NCI-H1417 (cell line): ENCODE measurements at places on chromosomes 5 and 9.
A peak's percentile ranks its signal among the peaks of the same experiment; 100 is the strongest.

- no peak for DNase-seq
These were observed 134.0 kb upstream of the RASEF start for GRCh38 chr9:83196946-83197345.

DNA sequence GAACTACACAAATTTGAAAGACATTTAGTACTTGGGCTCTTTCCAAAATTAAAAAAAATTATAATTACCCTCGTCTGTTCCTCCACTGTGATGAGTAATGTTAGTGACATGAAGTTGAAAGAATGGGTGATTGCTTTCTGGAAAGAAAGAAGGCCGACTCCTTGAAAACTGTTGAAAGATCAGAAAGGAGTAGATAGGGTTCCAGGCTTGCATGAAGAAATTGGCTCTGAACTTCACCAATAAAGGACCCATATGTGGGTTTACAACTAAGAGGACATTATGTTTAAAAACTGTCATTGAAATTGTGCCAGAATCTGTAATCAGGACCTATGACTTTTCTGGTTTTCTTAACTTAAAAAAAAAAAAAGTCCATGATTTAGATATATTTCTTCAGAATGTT, 20.7 kb upstream of the MOCS2 start:
- DNase-seq = no peak

GRCh38 chr9:33393581-33393980, 8.8 kb downstream of the AQP7 start:
- DNase-seq = no peak

DNA sequence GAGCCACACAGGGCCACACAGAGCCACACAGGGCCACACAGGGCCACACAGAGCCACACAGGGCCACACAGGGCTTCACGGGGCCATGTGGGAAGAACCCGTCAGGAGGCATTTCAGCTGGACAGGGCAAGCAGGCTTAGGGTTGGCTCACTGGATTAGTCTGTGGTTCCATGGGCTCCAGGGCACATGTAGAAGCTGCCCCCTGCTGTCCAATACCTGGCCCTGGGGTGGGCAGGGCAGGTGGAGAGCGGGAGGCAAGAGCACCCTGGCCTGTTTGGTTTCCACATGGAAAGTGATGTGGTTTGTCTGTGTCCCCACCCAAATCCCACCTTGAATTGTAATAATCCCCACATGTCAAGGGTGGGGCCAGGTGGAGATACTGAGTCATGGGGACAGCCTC, 16.4 kb upstream of the LPCAT1 start:
- no peak for DNase-seq

- no peak for DNase-seq
These were observed 3.2 kb upstream of the BTNL9 start for GRCh38 chr5:181036816-181037364.

GRCh38 chr5:114702136-114702535, 340.3 kb downstream of the KCNN2 start:
- no peak for DNase-seq

DNA sequence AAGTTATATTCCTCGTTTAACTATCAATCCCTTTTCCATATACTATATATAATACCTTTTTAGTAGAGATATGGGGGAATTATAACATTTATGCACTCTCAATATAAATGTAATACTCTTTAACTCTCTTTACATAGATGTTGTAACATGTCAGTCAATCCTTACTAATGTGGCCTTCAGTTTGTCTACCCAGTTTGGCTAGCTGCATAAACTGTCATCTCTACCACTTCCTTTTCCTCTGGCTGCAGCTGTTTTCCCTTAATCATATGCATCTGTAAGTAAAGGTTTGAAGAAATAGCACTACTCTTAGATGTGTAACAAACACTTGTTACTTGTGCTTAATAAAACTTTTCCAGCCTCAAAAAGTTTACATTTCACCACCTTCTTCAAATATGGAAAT, 13.4 kb downstream of the ABHD17B start:
- DNase-seq = no peak

GRCh38 chr5:75668977-75669689, 48.1 kb downstream of the POC5 start:
- peak; percentile 66 for DNase-seq

DNA sequence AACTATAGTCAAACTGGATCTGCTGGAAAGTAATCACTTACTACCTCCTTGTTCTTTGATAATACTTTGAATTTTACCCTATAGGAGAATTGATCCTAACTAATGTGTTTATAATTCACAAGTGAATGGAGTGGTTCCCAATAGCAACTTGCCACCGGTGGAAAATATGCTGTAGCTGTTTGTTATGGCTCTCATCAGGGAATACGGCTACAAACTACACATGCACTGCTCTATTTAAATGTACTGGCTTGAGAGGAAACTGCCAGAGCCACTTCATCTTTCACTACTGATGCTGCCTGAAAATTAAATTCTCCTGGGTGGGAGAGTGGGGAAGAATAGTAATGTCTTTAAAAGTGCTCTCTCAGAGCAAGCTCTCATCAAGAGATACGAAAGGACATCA, 448.5 kb upstream of the GRAMD2B start:
- DNase-seq = no peak
